Small intestine (tissue), 16 donors: ENCODE measurements at places on chromosomes 2 and 18.

DNA sequence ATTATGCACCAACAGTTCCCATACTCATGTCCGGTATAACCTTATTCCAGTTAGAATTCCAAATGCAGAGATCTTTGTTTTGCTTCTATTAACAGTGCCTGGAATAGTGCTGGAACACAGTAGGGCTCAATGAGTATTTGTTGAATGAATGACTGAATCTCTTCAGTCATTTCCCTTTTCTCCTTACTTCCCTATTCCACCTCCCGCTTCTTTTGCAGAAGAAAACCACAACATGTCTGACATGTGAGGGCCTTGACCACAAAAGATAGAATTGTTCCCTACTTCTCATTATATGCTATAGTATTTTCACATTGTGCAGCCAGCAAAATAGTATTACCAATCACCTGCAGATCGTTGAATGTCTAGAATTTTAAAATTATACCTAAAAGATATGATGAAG lies 19.5 kb upstream of the HNRNPLL start:
- DNase-seq, result no peak
- no peaks in the 10 kb centered on the region for H3K27me3 ChIP-seq
- no peak overlapping the region for H3K27ac ChIP-seq

DNA sequence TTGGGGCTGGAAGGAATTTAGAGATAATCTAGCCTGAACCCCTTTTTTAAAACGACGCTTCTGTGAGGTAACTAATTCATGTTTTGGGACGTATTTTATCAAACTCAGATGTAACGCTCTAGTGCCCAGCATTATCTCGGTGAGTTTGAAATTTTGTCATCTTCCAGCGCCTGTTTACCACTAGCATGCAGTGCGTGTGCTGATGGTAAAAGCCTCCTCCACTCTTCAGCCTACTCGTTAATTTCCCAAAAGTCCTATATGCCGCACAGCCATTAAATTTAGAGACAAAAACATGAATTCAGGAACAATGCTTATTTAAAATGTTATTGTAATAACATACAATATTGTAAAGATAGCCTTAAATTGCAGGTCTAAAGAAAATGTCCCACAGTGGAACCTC lies 2.8 kb downstream of the ZCCHC2 start:
- H3K27ac ChIP-seq, result peak overlapping the region; percentile 96
- H3K4me3 ChIP-seq, result peak overlapping the region; percentile 97
- H3K36me3 ChIP-seq, result no peaks in the 10 kb centered on the region
- no peaks in the 10 kb centered on the region for H3K27me3 ChIP-seq
- peaks cover 9% of the 10 kb centered on the region for H3K4me1 ChIP-seq
- DNase-seq, result peak; percentile 16

- no peak for DNase-seq
- no peaks in the 10 kb centered on the region for H3K27me3 ChIP-seq
- H3K4me3 ChIP-seq, result no peak overlapping the region
- no peak overlapping the region for H3K27ac ChIP-seq
- H3K4me1 ChIP-seq, result no peaks in the 10 kb centered on the region
Observed at GRCh38 chr18:1930291-1931270, 640.7 kb downstream of the METTL4 start.

DNA sequence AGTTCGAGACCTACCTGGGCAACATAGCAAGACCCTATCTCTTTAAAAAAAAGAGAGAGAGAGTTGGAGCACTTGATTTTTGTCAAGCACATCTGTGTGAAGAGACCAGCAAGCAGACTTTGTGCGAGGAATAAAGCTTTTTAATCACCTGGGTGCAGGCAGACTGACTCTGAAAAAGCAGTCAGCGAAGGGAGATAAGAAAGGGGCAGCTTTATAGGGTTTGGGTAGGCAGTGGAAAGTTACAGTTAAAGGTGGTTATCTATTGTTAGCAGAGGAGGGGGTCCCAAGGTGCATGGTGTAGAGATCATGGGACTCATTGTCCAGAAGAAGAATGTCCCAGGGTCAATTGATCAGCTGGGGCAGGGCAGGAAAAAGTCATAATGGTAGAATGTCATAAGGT lies 34.4 kb downstream of the NCL start:
- peaks cover 7% of the 10 kb centered on the region for H3K4me1 ChIP-seq
- H3K27ac ChIP-seq, result no peak overlapping the region
- no peaks in the 10 kb centered on the region for H3K36me3 ChIP-seq
- H3K27me3 ChIP-seq, result no peaks in the 10 kb centered on the region

DNA sequence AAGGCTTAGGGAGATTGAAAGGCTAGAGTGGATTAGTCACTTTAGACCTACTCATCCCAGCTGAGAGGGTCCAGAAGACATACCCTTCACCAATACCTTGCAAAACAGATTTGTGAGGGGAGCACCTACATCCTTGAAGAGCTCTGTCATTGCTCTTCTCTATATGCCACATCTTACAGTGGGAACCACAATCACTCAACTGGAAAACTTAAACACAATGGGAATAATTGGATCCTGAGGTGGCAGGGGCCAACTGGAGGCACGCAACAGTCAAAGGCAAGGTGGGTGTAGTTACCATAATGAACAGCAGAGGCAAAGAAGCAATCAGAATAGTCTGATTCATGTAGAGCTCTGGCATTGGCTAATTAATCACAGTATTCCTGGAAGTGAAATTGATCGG lies 35.4 kb downstream of the PDE1A start:
- no peaks in the 10 kb centered on the region for H3K4me1 ChIP-seq
- no peak for DNase-seq
- no peak overlapping the region for H3K4me3 ChIP-seq
- no peaks in the 10 kb centered on the region for H3K36me3 ChIP-seq

GRCh38 chr2:42386682-42387081 lies 25.7 kb upstream of the COX7A2L start:
- no peak overlapping the region for H3K27ac ChIP-seq
- H3K36me3 ChIP-seq, result no peaks in the 10 kb centered on the region
- no peak for DNase-seq
- no peak overlapping the region for H3K4me3 ChIP-seq
- H3K27me3 ChIP-seq, result no peaks in the 10 kb centered on the region

GRCh38 chr2:195477996-195478382 lies 179.0 kb upstream of the SLC39A10 start:
- H3K4me1 ChIP-seq, result no peaks in the 10 kb centered on the region
- no peak overlapping the region for H3K4me3 ChIP-seq
- no peaks in the 10 kb centered on the region for H3K27me3 ChIP-seq
- H3K27ac ChIP-seq, result no peak overlapping the region
- no peak for DNase-seq
- no peaks in the 10 kb centered on the region for H3K36me3 ChIP-seq

DNA sequence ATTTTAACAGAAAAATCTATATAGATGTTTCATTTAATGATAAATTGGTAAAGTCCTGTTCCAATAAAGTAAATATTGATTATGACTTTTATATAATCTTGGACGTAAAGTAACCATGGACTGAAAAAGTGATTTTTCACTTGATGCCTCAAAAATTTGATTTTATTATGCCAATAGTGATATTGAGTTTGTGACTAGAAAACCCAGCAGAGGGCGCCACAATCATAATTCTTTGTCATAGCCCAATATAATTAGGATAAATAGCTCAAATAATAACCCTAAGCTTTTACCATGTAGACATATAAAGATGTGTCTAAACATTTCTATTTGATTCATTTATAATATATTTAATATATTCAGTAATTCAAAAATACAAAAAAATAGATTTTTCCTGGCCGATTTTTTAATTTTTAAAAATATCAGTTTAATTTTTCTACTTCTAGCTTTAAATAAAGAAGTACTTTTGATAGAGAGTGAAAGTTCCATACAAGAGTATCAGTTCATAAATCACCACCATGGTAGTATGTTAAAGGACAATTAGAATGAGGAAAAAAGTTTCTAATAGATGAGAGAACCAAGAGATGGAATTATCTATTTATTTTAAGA lies 30.7 kb downstream of the CAMKMT start:
- no peaks in the 10 kb centered on the region for H3K36me3 ChIP-seq
- H3K27me3 ChIP-seq, result no peaks in the 10 kb centered on the region
- peak; percentile 43 for DNase-seq
- no peak overlapping the region for H3K4me3 ChIP-seq
- H3K4me1 ChIP-seq, result no peaks in the 10 kb centered on the region

- no peaks in the 10 kb centered on the region for H3K27me3 ChIP-seq
- no peak overlapping the region for H3K4me3 ChIP-seq
- DNase-seq, result no peak
- no peaks in the 10 kb centered on the region for H3K36me3 ChIP-seq
- no peaks in the 10 kb centered on the region for H3K4me1 ChIP-seq
Observed at GRCh38 chr2:127671557-127672302, 3.6 kb downstream of the LIMS2 start.

DNA sequence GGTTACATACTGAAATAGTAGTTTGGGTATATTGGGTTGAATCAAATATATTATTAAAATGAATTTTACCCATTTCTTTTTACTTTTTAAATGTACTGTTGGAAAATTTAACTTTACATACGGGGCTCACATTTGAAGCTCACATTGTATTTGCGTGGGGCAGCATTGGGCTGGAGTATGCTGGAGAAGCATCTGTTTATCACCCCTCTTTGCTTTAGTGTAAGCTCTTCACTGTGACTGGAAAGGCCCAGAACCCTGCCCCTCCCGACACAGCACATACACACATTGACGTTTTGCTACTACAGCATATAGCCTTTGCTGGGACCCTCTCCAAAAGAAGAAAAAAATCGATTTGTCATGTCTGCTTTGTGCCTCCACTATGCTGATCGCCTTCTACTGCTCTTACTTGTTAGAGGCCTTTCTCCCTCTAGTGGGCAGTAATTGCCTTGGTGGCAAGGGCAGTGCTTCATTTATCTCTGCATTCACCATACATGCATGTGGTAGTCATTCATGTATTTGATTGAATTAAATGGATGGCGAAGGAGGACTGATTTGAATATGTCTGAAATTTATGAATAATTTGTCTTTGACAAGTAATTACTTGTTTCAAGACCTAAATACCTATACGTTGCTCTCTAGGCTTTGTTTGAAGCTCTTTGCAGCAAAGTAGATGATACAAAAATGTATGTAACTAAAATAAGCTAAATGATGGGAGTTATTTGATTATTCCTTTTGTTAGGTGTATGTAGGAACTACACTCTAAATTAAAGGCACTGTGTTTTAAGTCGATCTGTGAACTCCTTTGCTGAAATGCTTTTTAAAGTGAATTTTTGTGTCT lies 37.4 kb downstream of the VAPA start:
- H3K27ac ChIP-seq, result no peak overlapping the region
- H3K27me3 ChIP-seq, result no peaks in the 10 kb centered on the region
- H3K36me3 ChIP-seq, result peaks cover 15% of the 10 kb centered on the region
- peak; percentile 55 for DNase-seq
- no peak overlapping the region for H3K4me3 ChIP-seq

DNA sequence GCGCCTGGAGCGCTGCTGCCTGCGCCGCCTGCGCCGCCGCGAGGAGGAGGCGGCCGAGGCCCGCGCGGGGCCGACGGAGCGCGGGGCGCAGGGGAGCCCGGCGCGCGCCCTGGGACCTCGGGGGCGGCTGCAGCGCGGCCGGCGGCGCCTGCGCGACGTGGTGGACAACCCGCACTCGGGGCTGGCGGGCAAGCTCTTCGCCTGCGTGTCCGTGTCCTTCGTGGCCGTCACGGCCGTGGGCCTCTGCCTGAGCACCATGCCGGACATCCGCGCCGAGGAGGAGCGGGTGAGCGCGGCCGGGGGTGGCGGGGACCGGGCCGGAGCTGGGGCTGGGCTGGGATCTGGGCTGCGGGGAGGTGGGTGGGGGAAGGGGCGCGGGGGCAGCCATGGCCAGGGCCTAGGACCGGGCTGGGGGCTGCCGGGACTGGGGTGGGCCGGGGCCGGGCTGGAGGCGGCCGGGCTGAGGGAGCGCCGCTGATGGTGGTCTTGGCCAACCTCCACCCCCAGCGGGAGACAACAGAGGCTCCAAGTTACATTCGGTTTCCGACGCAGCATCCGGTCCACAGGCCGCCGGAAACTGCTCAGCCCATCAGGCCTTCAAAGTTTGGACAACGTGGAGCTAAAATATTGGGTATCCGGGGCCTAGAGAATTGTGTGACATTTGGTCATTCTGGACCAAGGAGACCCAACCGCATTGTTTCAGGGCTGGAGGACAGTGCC lies 66.4 kb downstream of the KCNG2 start:
- H3K27ac ChIP-seq, result no peak overlapping the region
- DNase-seq, result no peak
- H3K36me3 ChIP-seq, result no peaks in the 10 kb centered on the region
- H3K4me3 ChIP-seq, result no peak overlapping the region
- H3K4me1 ChIP-seq, result no peaks in the 10 kb centered on the region

GRCh38 chr18:59718108-59718463 lies 20.9 kb upstream of the CCBE1 start:
- no peak for DNase-seq
- no peaks in the 10 kb centered on the region for H3K27me3 ChIP-seq
- H3K4me3 ChIP-seq, result no peak overlapping the region
- H3K27ac ChIP-seq, result no peak overlapping the region
- no peaks in the 10 kb centered on the region for H3K36me3 ChIP-seq
- H3K4me1 ChIP-seq, result no peaks in the 10 kb centered on the region

- H3K4me3 ChIP-seq, result no peak overlapping the region
- H3K36me3 ChIP-seq, result no peaks in the 10 kb centered on the region
- no peak for DNase-seq
Observed at GRCh38 chr2:214578442-214578841, 167.6 kb downstream of the VWC2L start.

DNA sequence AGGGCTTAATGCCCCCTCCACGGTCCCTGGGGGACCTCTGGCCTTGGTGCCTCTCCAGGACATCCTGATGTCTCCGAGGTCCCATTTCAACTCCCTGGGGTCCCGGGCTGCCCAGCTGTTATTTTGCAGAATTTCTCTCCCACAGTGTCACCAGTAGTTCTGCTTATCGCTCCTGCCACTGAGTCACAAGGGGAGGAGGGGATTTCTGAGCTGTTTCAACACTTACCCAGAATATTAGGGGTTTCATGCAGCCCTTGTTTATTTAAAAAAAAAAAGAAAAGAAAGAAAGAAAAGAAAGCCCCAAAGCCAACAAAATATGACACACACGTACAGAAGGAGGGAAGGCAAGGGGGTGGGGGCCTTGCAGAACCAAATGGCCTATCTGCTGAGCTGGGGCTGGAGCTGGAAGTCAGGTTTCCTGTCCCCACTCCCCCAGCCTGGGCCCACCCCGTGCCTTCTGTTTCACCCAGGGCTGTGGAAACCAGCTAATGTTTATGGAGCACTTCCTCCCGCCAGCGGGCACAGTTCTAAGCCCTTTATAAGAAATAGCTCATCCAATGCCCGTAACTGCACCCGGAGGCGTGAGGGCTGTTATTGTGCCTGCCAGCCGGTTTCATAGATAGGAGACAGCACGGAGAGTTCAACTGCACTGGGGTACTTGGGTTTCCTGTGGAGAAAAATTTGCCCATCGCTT lies 8.4 kb upstream of the ARID5A start:
- no peaks in the 10 kb centered on the region for H3K36me3 ChIP-seq
- DNase-seq, result no peak
- H3K4me3 ChIP-seq, result peak overlapping the region; percentile 40

GRCh38 chr2:137493261-137493660 lies 471.0 kb upstream of the HNMT start:
- peak; percentile 8 for DNase-seq
- no peaks in the 10 kb centered on the region for H3K4me1 ChIP-seq
- no peaks in the 10 kb centered on the region for H3K27me3 ChIP-seq
- H3K4me3 ChIP-seq, result no peak overlapping the region
- H3K36me3 ChIP-seq, result no peaks in the 10 kb centered on the region
